ENCODE measurements at places on chromosomes 16 and 17.
A peak's percentile ranks its signal among the peaks of the same experiment; 100 is the strongest.

DNA sequence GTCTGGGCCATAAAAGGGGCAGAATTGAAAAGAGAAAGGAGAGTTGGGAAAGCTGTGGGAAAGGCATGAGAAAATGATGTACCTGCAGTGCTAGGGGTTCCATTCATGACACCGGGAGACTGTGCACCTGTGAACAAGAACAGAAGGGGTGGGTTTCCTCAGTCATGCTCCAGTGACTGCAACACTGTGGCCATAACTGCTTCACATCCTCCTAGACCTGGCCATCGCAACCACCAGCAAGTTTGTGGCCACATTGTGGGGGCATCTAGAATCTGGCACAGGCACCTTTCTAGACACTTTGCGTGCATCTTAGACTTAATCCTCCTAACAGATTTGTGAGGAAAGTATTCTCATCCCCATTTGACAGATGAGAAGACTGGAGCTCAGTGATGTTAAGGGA, 12.7 kb downstream of the GP2 start:
- no peak for DNase-seq

GRCh38 chr16:79533292-79533691, 67.2 kb downstream of the MAF start:
- no peak for DNase-seq

- DNase-seq: no peak
These were observed 823 bp upstream of the ZNF469 start for GRCh38 chr16:88381820-88382451.

DNA sequence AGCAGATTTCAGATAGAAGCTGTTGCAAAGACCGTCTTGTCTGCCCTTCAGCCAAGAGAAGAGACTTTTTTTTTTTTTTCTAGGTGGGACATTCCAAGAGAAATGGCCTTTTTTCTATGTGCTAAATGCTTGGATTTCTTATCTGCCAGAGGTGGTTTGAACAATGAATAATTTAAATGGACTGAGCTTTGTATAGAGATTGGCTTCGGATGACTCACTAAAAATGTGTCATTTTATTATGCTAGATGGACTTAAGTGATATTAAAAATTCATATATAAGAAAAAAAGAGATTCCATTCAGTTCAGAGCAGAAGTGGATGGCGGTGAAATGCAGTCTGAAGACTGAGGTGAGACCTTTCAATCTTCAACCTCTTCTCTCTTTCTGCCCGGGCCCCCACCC, 58.4 kb downstream of the MEAK7 start:
- DNase-seq: no peak

DNA sequence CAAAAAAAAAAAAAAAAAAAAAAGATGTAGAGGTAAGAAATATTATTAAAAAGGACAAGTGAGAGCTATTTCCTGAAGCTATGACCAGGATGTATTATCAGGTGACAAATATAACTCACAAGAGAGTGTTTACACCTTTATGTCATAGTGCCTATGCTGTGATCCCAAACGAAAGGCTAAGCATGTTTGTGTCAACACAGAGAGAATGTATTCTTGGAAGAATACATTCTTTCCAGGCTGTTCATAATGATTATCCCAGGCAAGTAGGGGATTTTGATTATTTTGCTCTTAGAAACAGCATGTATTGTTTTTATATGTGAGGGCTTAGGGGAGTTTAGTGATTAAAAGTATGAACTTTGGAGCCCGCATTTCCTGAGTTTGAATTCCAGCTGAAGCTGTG, 175.0 kb downstream of the SPECC1 start:
- no peak for DNase-seq

- DNase-seq: no peak
These were observed 188.0 kb downstream of the CDH11 start for GRCh38 chr16:64933885-64934284.

DNA sequence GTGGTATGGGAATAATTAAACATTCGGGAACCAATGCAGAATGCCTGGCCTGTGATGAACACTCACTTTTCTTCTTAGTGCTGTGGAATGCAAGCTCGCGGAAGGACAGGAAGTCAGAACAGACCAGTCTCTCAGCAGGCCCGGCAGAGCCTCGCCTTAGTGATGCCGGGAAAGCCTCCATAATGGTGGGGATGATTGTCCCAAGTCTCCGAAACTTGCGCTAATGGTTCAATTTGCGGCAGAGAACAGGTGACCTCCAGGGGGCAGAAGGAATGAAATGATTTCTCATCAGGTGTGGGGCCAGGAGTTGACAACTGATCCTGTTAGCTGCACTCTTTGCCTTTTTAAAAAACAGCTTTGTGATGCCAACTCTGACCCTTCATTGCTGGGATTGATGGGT, 170.6 kb downstream of the GSG1L start:
- no peak for DNase-seq

DNA sequence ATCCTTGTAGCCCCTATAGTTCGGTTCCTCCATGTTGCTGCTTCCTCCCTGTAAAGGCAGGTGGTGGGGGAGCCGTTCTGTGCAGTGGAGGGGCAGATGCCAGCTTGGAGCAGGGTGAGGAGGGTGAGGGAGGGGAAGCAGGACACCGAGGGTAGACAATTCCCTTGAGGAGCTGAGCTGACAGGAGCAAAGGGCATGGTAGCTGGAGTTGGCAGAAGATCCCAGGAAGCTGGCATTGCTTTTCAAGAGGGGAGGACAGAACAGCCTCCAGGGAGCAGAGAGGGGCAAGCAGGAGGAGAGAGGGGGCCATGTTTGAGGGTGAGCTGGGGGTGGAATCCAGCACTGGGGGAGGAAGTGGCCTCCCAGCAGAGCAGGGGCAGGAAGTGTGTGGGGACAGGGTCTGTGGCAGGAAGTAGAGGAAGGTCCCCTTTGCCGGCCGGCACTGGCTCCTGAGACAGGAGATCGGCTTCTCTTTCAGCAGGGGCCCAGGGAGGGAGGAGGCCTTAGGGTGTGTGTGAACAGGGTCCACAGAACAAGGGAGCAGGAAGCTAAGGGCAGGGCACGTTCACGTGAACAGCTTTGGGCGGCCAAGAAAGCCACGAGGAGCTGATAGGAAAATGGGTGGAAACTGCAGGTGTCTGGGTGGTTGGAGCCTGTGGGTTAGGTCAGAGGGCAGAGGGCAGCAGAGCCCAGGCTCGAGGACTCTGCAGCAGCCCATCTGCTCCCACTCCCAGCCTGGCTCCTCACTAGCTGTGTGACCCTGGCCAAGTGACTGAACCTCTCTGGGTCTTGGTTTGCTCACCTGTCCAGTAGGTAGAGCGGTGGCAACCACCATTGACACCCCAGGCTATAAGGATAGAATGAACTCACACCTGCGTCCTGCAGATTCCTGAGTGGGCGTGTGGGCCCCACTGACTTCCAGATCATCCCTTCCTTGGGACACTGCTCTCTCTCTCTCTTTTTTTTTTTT, 17.5 kb upstream of the SPNS2 start:
- DNase-seq: no peak

DNA sequence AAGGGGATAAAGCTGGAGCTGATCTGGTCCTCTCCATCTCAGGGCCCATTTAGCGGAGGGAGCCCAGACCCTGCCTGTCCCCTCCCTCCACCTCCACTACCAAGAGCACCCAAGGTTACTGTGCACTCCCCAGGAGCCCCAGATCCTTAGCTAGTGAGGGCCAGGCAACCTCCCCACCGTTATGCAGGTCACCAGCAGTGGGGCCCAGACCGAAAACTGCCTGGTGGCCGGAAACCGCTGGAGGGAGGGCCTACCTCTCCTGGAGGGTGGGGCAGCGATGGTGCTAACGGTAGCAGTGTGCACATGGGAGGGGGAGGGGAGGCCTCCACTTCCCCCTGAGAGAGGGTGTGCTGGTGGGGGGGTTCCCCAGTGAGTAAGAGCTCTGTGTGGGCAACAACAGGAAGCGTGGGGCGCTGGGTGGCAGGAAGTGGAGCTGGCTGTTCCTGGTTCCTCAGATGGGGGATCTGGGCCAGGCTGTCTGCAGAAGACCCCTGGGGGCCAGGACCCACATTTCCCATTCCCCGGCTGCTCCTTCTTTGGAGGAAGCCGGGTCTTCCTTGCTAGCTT, 4.4 kb downstream of the FMNL1 start:
- no peak for DNase-seq

DNA sequence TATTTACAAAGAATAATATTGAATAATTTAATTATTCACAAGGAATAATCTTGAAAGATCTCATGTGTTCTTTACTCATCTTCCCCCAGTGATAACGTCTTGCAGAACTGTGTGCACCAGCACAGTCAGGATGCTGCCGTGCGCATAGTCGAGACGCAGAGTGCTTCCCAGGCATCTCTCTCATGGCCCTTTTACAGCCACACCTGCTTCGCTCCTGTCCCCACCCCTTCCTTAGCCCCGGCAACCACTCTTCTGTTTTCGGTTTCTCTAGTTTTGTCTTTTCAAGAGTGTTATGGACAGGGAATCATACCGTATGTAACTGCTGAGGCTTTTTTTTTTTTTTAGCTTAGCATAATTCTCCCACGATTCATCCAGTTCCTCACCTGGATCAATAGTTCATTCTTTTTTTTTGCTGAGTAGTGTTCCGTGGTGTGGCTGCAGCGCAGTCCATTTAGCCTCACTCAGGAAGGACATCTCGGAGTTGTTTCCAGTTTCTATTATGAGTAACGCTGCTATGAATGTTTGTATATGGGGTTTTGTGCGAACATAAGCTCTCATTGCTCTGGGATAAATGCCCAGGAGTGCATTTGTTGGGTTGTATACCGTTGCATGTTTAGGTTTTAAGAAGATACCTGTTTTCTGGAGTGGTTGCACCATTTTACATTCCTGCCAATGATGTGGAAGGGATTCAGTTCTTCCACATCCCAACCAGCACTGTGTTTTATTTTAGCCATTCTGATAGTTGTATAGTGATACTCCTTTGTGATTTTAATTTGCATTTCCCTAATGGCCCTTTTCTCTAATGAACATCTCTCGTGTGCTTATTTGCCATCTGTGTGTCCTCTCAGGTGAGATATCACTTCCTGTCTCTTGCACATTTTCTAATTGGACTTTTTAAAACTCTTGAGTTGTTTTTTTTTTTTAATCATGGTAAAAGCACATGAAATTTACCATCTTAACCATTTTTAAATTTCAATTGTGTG, 47.6 kb downstream of the SEC14L1 start:
- DNase-seq: no peak

DNA sequence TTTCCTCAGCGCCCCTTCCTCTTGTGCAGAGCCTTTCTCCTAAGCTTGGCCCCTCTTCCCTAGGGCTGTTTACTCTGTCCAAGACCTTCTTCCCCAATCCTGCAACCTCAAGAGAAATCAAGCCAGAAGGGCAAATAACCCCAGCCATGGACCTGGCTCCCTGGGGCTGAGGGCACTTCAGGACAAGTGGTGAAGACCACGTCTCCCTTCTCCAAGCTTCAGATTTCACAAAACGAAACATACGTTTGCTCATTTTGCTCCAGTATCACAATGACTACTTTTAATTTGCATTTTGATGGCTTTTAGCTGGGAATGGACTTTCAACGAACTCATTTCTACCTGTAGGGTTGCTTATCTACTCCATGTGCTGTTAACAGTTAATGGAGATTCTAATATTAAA, 139.8 kb upstream of the CACNG5 start:
- no peak for DNase-seq

DNA sequence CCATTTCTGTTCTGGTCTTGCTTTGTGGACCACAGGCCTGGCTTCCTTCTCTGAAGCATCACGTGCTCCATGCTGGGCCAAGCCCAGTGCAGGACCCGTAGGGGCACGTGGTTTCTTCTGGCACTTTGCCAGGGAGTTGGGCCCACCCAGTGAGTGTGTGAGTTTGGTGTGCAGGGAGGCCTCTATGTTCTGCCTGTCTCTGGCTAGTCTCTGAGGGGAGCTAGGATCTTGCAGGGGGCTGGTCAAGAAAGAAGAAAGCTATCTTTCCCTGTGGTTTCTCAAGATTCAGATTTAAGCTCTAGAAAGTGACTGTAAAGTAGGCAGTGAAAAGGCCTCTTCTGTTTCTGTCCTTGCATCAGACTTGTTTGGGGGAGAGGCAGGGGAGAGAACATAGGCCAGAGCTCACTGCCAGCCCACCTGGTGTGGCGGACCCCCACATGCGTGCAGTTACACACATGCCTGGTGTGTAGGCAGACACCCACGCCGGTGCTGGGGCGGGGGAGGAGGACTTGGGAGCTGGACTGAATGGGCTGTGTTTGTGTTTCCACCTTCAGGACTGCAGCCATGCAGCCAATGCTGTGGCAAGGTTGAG, 11.8 kb downstream of the LASP1 start:
- no peak for DNase-seq

GRCh38 chr16:83743241-83743640, 64.5 kb upstream of the HSBP1 start:
- DNase-seq: no peak

DNA sequence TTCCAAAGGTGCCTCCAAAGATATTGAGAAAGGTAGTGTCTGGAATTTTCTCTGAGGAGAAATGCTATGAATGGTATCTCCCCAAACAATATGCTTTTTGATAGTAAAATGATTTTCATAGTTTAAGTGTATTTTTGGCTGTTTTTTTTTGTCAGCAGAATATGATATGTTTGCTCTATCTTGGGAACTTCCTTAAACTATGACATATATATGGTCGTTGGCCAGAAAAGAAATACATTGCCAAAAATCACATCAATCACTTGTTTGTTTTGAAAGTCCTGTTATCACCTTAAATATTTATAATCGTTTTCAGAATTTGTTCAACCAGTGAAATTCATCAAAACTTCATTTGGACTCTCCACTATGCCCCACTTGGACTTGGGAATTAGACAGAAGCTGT, 816.9 kb downstream of the CDH11 start:
- no peak for DNase-seq

GRCh38 chr17:14793237-14793636, 471.9 kb downstream of the PMP22 start:
- no peak for DNase-seq

GRCh38 chr17:2347805-2348685, 10.7 kb downstream of the SGSM2 start:
- DNase-seq: peak; percentile 32

GRCh38 chr16:2092866-2093265, 42.8 kb downstream of the PKD1 start:
- DNase-seq: no peak

GRCh38 chr16:3832668-3833067, 47.8 kb downstream of the CREBBP start:
- DNase-seq: no peak

DNA sequence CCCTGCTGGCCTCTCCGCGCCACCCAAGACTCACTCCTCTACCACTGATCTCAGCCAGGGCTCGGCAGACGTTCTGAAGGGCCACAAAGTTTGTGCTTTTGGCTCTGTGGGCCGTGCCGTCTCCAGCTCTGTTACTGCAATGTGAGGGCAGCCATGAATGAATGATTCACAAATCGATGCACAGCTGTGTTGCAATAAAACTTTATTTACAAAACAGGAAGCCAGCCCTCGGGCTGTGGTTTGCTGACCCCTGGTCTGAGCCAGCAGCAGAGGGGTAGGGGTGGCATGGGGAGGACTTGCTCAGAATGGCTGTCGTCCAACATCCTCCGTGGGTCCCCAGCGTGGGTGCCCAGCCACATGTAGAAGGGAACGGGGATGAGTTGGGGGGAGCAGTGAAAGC, 63.0 kb upstream of the PVALEF start:
- no peak for DNase-seq

DNA sequence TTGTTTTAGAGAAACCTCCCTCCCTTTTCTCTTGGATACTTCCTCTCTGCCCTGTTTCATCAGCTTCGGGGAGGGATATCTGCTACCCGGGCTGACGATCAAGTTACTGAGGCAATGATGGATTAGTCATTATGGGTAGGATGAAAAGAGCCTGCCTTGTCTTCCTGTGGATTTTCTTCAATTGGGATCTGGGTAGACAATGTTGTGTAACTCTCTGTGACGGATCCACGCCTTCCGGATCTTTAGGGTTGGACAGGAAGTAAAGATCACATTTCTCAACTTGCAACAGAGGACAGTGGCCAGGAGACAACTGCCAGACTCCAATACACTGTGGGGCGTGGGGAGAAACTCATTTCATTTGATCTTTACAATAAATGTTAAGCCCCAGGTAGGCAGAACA, 11.3 kb upstream of the CHST6 start:
- DNase-seq: no peak

All from occipital lobe (tissue), 3 donors.